ENCODE measurements at places on chromosomes 12 and 14.

DNA sequence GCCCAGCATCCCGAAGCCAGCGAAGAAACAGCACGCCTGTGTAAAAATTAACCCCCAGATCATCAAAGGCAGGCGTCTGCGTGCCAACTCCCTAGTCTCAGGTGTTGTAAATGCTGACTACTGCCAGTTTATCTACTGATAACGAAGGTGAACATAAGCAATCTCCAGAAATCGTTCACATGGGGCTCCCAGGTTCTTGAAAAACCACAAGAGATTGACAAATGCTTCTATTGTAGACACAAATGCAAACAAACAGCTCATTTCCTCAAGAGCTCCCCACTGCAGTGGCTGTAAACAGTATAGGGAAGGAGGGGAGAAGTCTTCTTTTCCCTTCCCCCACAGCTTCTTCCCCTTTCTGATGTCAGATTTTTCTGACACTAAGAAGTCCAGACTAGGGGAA, 5.3 kb upstream of the PLEKHG3 start:
- DNase-seq = peak; percentile 51

DNA sequence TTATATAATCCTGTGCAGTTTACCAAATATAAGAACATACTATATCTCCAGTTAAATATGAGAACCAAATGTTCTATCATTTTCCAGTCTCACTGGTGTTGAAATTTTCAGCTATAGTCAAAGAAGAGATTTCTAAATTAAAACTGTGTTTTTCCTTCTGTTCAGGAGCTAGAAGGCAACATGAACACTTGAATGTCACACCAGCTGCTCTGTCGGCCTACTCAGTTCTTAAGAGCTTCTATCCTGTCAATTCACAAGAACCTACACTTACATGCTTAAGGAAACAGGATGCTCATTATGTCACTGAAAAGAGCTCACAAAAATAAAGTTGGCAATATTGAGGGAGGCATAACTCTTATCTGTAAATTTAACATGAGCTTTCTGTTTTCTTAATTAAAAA, 43.1 kb downstream of the ATP2B1 start:
- no peak for DNase-seq

GRCh38 chr12:46153268-46153872, 115.5 kb downstream of the SLC38A1 start:
- peak; percentile 30 for DNase-seq

- no peak for DNase-seq
Observed at GRCh38 chr14:54493293-54493692, 4.5 kb upstream of the GMFB start.

- no peak for DNase-seq
Observed at GRCh38 chr14:53412819-53413675, 259.9 kb upstream of the DDHD1 start.

GRCh38 chr12:2268471-2269286, 215.9 kb downstream of the CACNA1C start:
- DNase-seq = no peak

GRCh38 chr14:65864549-65864948, 452.0 kb downstream of the FUT8 start:
- no peak for DNase-seq

DNA sequence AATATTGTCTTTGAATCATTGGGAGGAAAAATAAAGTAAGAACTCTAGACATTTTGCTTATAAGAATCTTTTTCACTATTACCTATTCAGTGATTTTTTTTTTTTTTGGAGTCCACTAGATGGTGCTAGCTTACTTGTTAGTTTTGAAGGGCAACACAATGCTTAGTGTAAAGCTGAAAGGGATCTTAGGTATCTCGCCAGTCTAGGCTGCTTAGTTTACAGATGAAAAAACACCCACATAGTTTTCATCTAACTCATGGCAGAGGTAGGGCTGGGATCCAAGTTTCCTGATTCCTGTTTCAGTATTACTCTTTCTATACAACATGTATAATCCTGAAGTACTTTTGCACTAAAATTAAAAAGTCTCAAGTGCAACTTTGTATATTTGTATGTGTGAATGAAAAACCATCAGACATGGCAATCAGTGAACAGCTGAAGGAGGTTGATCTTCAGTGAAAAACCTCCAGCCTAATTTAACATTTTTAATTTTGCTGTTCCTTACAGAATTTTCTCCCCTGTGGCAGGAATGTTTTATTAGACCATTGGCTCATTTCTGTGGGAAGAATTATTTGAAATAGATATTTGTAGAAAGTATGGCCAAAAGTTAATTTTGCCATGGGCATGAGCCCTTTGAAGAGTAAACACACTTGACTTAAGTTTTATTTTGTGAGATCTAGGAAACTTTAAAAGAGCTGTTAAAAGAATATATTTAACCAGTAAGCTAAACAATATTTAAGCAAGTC, 40.7 kb downstream of the LRRIQ1 start:
- peak; percentile 52 for DNase-seq

GRCh38 chr12:116277467-116278278, at the start of gene MED13L:
Gene MED13L (minus strand): TSS chr12:116277693. CDS start chr12:116277131, 562 bp downstream.
- peak; percentile 91 for DNase-seq

DNA sequence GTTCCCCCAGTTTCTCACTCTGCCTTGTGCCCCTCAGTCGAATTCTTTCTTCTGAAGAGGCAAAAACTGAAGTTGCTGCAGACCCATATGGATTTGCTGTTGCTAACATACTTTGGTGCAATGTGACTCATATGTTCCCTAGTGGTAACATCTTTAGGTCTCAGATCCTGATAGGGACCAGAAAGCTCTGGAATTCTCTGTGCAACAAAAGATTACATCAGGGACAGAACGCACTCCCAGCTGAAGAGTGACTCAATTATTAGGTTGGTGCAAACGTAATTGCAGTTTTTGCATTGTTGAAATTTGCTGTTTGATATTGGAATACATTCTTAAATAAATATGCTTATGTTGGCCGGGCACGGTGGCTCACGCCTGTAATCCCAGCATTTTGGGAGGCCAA, 8.2 kb upstream of the DHRS2 start:
- no peak for DNase-seq

- DNase-seq = no peak
Observed at GRCh38 chr12:105100998-105101397, 6.5 kb upstream of the WASHC4 start.

GRCh38 chr14:39772627-39773026, 340.4 kb upstream of the FBXO33 start:
- no peak for DNase-seq

GRCh38 chr12:43267818-43268217, 284.2 kb downstream of the ADAMTS20 start:
- DNase-seq = no peak

DNA sequence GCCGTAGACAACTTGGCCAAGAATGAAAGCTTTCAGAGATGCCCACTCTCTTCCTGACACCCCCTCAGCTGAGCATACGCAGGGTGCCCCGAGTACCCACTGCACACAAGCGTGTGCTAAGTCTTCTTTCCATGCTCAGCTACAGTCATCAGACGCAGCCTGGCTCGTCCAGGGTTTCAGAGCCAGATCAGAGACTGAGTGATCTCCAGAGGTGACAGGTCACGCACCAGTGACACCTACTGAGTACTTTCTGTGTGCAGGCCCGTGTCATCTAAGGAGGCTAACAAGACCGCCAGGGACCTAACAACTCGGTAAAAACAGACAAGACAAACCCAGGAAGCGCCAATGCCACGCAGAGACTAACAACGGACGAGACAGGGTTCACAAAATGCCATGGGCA, 25.1 kb downstream of the STX2 start:
- no peak for DNase-seq

DNA sequence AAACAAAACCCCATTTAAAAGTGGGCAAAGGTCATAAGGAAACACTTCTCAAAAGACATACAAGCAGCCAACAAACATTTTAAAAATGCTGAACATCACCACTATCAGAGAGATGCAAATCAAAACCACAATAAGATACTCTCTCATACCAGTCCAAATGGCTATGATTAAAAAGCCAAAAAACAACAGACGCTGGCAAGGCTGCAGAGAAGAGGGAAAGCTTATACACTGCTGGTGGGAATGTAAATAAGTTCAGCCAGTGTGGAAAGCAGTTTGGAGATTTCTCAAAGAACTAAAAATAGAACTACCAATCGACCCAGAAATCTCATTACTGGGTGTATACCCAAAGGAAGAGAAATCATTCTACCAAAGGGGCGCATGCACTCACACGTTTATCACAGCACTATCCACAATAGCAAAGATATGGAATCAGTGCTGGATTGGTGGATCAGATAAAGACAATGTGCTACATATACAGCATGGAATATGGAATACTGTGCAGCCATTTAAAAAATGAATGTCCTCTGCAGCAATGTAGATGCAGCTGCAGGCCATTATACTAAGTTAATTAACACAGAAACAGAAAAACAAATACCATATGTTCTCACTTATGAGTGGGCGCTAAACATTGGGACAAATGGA, 102.1 kb upstream of the DAAM1 start:
- DNase-seq = no peak

DNA sequence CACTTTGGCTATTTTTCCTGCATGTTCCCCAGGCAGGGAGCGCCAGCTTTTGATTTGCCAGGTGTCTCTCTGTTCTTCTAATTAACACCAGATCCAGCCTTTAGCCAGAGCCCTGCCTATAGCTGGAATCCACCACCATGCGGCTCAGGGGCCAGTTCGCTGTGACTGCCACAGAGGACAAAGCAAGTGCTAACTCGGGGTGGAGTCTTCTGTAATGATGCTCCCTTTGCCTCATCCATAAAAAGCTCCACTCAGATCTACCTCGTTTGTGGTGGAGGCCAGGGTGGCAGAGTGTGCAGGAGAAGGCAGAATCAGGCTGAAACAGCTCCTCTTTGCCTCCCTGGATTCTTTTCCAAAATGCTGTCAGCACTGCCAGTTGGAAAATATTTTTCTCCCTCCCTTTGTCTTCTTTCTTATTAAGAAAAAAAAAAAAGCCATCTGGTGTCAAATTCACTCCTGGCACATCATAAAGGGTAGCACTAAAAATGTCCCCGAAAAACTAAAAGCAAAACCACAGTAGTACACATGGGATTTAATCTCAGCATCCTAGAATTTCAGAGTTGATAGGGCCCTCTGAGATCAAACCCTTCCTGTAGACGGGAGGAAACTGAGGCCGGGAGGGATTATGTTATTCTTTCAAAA, 18.0 kb upstream of the CTDSP2 start:
- DNase-seq = no peak

- no peak for DNase-seq
Observed at GRCh38 chr12:124179936-124180607, 114.8 kb upstream of the RFLNA start.

GRCh38 chr14:36518031-36518585, 1.9 kb downstream of the NKX2-1 start:
- DNase-seq = no peak

DNA sequence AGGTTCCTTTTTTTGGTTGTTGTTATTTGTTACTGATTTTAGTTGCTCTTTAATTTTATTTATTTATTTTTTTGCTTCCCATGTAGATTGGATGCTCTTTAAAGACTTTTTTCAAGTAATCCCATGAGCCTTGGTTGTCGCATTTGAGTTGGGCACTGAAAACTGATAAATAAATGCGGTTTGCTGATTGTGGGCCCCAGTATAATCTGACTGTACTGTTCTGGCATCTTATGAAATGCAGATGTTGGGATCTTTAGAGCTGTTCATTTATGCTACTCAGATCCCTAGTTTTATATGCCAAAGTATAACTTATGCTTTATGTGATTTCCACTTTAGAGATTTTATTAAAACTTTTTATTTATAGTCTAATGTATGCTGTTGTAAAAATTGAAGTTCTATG, 33.3 kb downstream of the WNK1 start:
- DNase-seq = no peak

GRCh38 chr12:102503831-102504230, 23.5 kb upstream of the IGF1 start:
- no peak for DNase-seq

DNA sequence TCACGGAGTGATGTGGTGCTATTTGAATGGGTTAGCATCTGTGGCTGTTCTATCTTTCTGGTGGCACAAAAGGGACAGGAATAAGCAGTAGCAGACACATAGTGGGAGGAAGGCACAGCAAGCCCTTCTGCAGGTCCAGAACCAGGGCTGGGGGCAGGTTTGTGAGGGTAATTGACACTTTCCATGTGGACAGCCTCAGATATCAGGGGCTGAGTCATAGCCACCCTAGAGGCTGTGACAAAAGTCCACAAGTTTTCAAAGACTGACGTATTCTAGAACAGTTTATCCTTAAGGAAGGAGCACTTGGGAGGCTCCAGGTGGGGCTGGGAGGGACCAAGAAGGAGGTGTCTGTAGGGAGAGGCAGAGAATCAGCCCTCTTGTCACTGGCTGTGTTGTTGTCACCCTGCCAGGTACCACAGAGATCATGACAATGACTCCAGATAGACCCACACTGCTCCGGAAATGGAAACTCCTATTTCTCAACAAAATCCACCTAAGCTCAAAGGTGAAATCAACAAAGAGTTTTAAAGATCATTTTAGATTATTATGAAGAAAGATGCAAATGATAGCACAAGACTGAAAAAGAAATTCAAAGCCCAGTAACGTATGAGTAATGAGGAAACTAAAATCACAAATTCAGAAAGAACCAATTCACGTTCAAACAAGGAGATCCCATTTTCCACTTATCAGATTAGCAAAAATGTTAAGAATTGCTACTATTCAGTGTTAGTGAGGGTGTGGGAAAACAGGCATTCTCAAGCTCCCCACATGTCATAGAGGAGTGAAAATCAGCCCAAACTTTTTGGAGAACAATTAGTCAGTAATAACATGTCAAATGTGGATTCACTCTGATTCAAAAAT, 48.3 kb downstream of the NFKBIA start:
- no peak for DNase-seq

DNA sequence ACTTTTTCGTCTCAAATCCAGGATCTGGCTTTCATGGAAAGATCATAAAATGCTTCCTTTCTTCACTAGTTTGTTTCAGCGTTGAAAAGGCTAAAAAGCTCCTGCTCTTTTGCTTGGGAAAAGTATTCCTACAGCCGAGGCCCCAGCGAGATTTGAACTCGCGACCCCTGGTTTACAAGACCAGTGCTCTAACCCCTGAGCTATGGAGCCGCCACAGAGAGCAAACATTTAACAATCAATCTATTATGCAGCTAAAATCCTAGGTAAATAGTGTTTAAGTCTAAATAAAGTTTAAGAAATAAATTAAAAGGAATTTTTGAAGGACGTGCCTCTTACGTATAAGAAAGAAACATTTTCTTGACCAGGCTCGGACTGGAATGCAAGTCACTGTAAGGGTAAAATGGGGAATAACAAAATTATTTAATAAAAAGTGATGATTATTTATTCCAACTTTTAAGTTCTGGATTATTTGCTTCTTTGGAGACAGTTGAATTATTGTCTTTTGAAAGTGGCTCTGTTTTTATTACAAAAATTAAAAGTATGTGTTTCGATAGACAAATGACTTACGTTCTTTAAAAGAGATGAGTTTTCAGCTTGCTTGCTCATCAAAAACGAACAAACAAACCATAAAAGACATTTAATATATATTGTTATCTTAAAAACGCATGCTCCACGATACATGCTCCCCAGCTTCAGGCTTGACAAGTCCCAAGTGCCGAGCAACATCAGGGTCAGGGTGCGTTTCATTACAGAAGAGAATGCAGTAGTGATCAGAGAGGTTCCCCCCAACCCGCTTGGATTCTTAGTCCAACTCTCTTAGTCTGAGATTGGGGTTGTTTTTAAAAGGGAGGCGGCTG, 10.2 kb downstream of the OR6S1 start:
- peak; percentile 47 for DNase-seq
